Sigmoid colon (tissue), 7 donors: ENCODE measurements at places on chromosomes 6 and 20. TPM values are rescaled to one million over a fixed set of nuclear protein-coding genes. Genes with fewer than 3 reads are reported as not detected.

Gene BANF2
- not detected for total RNA-seq

Gene MYB
- not detected for total RNA-seq

Gene ELOVL2
- total RNA-seq, result 0.41 TPM

Gene TCF15
- 0.66 TPM for total RNA-seq

Gene TNXB
- 115 TPM for total RNA-seq

Gene SMIM26
- total RNA-seq, result 140 TPM

Gene TAPBP
- 29.8 TPM for total RNA-seq

Gene FOXF2
- total RNA-seq, result 28.5 TPM

Gene ATXN1
- 37.7 TPM for total RNA-seq

Gene IMPG1
- total RNA-seq, result not detected

Gene SNAP91
- total RNA-seq, result 2.2 TPM

Gene MDFI
- 4.6 TPM for total RNA-seq

Gene SGK2
- total RNA-seq, result 0.71 TPM

Gene ISM1
- total RNA-seq, result 3.3 TPM

Gene MMP24
- total RNA-seq, result 1.1 TPM

Gene SDC4
- 96.1 TPM for total RNA-seq

Gene HBS1L
- 57.1 TPM for total RNA-seq

Gene XKR7
- not detected for total RNA-seq

Gene MAS1
- not detected for total RNA-seq

Gene TAP1
- total RNA-seq, result 35.0 TPM

Gene INSM1
- not detected for total RNA-seq

Gene SMLR1
- total RNA-seq, result not detected

Gene HTR1E
- not detected for total RNA-seq

Gene HMGCLL1
- 1.2 TPM for total RNA-seq

Gene RIPOR3
- 15.7 TPM for total RNA-seq

Gene TP53TG5
- not detected for total RNA-seq

Gene SLC22A7
- not detected for total RNA-seq

Gene RPL10A
- 2,085 TPM for total RNA-seq

Gene OR12D3
- total RNA-seq, result not detected

Gene CLIC5
- total RNA-seq, result 3.0 TPM

Gene RAD21L1
- total RNA-seq, result not detected

Gene CDC40
- total RNA-seq, result 23.9 TPM

Gene UST
- total RNA-seq, result 35.2 TPM
